ENCODE measurements at places on chromosomes 3 and 15.

DNA sequence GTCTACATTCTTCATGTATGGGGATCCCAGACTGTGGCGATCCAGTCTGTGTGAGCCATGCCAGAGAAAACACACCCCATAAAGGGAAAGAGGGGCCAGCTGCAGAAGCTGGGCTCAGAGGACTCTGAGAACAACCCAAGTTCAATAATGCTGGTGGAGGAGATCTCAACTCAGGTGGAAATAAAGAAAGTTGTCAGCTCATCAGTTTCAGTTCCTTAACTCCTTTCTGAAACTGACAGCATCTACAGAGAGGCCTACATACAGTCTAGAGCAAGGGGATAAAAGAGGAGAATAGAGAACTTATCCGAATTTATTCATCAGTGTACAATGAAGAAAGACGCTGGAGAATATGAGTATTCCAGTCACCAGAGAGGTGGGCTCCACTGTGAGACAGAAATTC lies 77.0 kb downstream of the NTRK3 start:
- no peak overlapping the region for H3K4me3 ChIP-seq
- no peak overlapping the region for H3K27ac ChIP-seq
- no peak for DNase-seq
- H3K4me1 ChIP-seq, result no peaks in the 10 kb centered on the region
- no peaks in the 10 kb centered on the region for H3K27me3 ChIP-seq

- no peak for DNase-seq
- H3K4me1 ChIP-seq, result no peaks in the 10 kb centered on the region
- no peak overlapping the region for H3K27ac ChIP-seq
- H3K4me3 ChIP-seq, result no peak overlapping the region
These were observed 260.7 kb upstream of the UMPS start for GRCh38 chr3:124469555-124469954.

- no peaks in the 10 kb centered on the region for H3K4me1 ChIP-seq
- H3K4me3 ChIP-seq, result no peak overlapping the region
- no peaks in the 10 kb centered on the region for H3K27me3 ChIP-seq
- no peak for DNase-seq
These were observed 30.8 kb downstream of the MEX3B start for GRCh38 chr15:82014989-82015388.

- H3K4me3 ChIP-seq, result no peak overlapping the region
- no peaks in the 10 kb centered on the region for H3K36me3 ChIP-seq
- peak; percentile 48 for DNase-seq
- peaks cover 24% of the 10 kb centered on the region for H3K4me1 ChIP-seq
These were observed 66.4 kb downstream of the TCF12 start for GRCh38 chr15:56984681-56985481.

GRCh38 chr3:114476511-114476910 lies 182.7 kb downstream of the TIGIT start:
- no peak for DNase-seq
- no peaks in the 10 kb centered on the region for H3K4me1 ChIP-seq
- no peaks in the 10 kb centered on the region for H3K27me3 ChIP-seq
- H3K4me3 ChIP-seq, result no peak overlapping the region

GRCh38 chr15:58459045-58459444 lies 27.3 kb downstream of the LIPC start:
- DNase-seq, result no peak
- H3K4me3 ChIP-seq, result no peak overlapping the region
- H3K27me3 ChIP-seq, result no peaks in the 10 kb centered on the region
- no peaks in the 10 kb centered on the region for H3K36me3 ChIP-seq

DNA sequence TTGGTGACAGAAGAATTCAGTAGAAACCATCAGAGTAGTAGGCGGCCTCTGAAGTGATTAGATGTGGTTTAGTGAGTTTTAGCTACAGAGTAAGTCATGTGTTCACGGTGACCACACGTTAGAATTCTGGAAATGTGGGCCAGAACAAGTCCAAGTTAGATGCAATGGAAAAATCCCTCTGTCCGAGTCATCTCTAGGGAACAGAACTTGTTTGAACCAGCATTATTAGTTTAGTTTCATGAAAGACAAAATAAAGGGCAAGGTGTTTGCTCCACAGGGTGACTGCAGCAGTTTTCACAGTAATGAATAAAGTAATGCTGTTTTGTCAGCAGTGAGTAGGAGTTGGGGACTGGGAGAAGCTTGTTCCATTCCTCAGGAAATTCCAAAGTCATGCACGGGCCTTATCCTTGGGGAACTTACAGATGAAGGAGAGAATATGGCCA lies 100.2 kb downstream of the CGNL1 start:
- no peaks in the 10 kb centered on the region for H3K36me3 ChIP-seq
- no peak overlapping the region for H3K4me3 ChIP-seq
- H3K4me1 ChIP-seq, result peaks cover 20% of the 10 kb centered on the region
- DNase-seq, result peak; percentile 94
- H3K27ac ChIP-seq, result no peak overlapping the region

DNA sequence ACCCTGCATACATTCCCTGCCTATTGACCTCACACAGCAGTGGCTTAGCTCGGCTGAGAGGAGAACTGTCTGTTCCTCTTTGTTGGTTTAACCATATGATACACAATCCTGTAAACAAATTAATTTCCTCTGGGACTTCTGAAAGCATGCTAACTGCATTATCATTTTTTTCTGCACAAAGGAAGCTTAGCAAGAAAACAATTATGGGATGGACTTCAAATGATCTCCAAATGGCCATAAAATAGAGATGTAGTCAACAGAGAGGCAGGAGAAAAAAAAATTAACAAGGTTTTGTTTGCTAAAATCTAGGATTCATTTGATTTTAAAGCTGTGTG lies 14.4 kb upstream of the TMC3 start:
- H3K36me3 ChIP-seq, result no peaks in the 10 kb centered on the region
- H3K4me1 ChIP-seq, result no peaks in the 10 kb centered on the region
- no peak overlapping the region for H3K27ac ChIP-seq
- no peaks in the 10 kb centered on the region for H3K27me3 ChIP-seq
- no peak for DNase-seq
- H3K4me3 ChIP-seq, result no peak overlapping the region

- H3K4me3 ChIP-seq, result no peak overlapping the region
- H3K27me3 ChIP-seq, result no peaks in the 10 kb centered on the region
- DNase-seq, result peak; percentile 65
- no peak overlapping the region for H3K27ac ChIP-seq
These were observed 46.8 kb downstream of the DNAJC13 start for GRCh38 chr3:132464066-132464465.

DNA sequence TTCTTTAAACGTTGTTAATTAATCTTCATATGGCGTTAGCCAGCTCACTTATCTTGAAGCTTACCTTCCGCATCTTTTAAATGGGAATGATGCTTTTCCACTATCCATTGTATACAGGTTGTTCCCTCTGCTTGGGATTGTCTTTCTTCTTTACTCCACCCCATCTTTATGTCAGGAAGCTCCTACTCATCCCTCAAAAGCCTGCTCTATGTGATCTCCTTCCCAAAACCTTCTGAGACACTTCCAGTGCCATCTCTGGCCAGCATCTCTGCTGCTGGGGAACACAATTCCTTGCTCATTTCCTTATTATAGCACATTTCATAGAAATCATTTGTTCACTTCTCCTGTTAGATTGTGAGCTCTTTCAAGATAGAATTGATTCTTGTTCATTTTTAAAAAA lies 4.3 kb downstream of the RASA2 start:
- DNase-seq, result no peak
- no peak overlapping the region for H3K4me3 ChIP-seq
- no peak overlapping the region for H3K27ac ChIP-seq
- no peaks in the 10 kb centered on the region for H3K27me3 ChIP-seq
- no peaks in the 10 kb centered on the region for H3K36me3 ChIP-seq

DNA sequence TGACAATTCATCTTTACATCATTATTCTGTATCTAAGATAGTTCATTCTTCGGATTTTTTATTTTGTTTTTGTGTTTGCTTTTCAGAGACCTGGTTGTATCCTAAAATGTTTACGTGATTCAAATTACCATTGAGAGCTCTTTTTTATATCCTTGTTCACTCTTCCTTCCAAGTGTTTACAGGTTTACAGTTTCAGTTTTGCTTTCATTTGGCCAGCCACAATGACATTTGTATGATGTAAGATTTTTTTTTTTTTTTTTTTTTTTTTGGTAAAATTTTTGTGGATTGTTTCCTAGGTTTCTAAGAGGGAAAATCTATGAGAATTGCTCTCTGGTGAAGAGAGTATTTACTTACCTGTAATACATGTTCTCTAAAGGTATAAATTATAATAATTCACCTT lies 55.0 kb downstream of the SETD5 start:
- no peaks in the 10 kb centered on the region for H3K27me3 ChIP-seq
- no peak overlapping the region for H3K27ac ChIP-seq
- peaks cover 79% of the 10 kb centered on the region for H3K36me3 ChIP-seq
- DNase-seq, result no peak
- H3K4me3 ChIP-seq, result no peak overlapping the region
- no peaks in the 10 kb centered on the region for H3K4me1 ChIP-seq

- no peak overlapping the region for H3K27ac ChIP-seq
- H3K4me1 ChIP-seq, result no peaks in the 10 kb centered on the region
- DNase-seq, result no peak
- no peaks in the 10 kb centered on the region for H3K27me3 ChIP-seq
- no peaks in the 10 kb centered on the region for H3K36me3 ChIP-seq
These were observed 442.3 kb upstream of the TPRG1 start for GRCh38 chr3:188729422-188729821.

GRCh38 chr3:197595470-197596185 lies 39.9 kb upstream of the BDH1 start:
- H3K4me1 ChIP-seq, result peaks cover 10% of the 10 kb centered on the region
- no peak overlapping the region for H3K4me3 ChIP-seq
- no peak overlapping the region for H3K27ac ChIP-seq
- no peaks in the 10 kb centered on the region for H3K36me3 ChIP-seq
- DNase-seq, result no peak
- H3K27me3 ChIP-seq, result no peaks in the 10 kb centered on the region

DNA sequence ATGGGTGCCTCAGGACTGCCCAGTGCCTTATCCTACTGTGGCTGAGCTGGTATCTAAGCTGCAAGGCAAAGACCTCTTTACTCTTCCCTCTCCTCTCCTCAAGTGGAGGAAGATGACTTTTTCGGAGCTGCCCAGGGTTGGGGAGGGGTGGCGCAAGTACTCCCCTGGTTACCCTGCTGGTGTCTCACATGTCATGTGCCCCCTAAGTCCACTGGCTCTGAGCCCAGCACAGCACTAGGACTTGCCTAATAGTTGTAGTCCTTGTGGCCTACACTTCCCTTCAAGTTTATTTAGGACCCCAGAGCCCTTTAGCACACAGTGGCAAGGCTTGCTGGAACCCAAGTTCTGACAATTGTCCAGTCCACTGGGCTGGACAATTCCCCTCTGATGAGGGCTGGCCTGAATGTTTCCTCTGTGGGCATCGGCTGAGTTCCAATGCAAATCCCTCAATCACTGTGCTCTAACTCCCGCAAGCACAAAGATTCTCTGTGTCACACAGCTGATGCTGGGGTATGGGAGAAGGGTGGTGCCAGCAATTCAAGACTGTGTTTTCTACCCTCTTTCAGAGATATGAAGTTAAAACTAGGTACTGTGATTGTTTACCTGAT lies 60.4 kb downstream of the UQCC5 start:
- no peak overlapping the region for H3K4me3 ChIP-seq
- no peaks in the 10 kb centered on the region for H3K27me3 ChIP-seq
- DNase-seq, result no peak
- H3K36me3 ChIP-seq, result peaks cover 6% of the 10 kb centered on the region
- no peak overlapping the region for H3K27ac ChIP-seq

DNA sequence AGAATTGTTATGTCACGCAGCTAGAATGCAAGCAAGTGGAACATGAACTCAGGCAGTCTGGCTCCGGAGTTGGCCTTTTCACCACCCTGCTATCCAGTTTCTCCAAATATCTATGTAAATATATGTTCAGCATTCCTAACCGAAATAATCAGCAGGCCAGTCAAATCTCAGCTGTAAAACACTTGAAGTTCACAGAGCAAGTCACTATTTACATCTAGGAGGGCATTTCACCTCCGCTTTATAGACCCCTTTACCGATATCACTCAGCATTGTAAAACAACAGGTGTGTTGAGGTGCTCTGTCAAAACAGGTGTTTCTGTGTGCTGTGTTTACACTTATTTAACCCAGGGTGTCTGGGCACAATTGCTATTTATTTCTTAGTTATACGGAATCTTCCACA lies 12.2 kb upstream of the HES1 start:
- peaks cover 15% of the 10 kb centered on the region for H3K4me1 ChIP-seq
- no peak for DNase-seq
- peaks cover 23% of the 10 kb centered on the region for H3K27me3 ChIP-seq
- no peaks in the 10 kb centered on the region for H3K36me3 ChIP-seq

GRCh38 chr15:29309139-29309538 lies 39.5 kb upstream of the NSMCE3 start:
- H3K36me3 ChIP-seq, result no peaks in the 10 kb centered on the region
- DNase-seq, result no peak
- no peak overlapping the region for H3K27ac ChIP-seq
- H3K27me3 ChIP-seq, result no peaks in the 10 kb centered on the region

DNA sequence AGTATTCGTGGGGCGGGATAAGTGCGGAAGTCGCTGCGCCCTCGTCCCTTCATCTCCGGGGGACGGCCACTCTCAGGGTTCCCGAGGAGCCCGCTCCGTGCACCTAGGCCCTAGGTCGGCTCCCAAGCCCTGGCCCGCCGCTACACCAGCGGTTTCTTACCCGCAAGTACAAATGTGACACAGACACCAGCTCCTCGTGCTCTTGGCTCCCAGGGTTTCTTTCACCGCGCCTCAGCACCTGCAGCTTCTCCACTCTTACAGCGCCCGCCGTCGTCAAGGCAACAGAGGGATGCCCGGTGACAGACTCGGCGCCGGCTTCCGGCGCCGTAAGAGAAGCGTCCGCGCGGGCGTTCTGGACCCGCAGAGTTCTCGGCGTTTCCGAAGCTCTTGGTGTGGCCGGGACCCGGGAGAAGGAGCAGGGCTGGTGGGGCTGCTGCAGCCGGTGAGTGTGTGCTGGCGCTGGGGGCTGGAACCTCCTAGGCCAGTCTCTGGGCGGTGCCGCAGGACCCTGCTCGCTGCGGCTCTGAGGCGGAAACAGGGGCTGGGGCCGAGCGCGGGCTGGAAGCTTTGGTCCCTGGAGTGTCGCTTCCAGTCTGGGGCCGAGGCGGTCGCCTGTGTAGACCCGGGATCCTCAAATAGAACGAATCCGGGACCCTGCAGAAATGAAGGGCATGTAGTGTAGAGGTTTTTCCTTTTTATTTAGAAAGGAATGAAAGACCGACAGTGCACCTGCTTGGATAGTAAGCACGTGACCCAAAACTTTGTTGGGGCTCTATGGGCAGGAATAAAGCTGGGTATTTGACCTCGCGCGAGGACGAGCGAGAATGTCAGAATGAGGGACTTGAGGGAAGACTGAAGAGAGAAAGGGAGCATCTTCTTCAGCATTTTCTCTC lies 155.4 kb upstream of the GOLGA6L4 start:
- H3K27ac ChIP-seq, result no peak overlapping the region
- no peaks in the 10 kb centered on the region for H3K36me3 ChIP-seq
- H3K4me1 ChIP-seq, result peaks cover 20% of the 10 kb centered on the region
- peak overlapping the region; percentile 61 for H3K4me3 ChIP-seq

DNA sequence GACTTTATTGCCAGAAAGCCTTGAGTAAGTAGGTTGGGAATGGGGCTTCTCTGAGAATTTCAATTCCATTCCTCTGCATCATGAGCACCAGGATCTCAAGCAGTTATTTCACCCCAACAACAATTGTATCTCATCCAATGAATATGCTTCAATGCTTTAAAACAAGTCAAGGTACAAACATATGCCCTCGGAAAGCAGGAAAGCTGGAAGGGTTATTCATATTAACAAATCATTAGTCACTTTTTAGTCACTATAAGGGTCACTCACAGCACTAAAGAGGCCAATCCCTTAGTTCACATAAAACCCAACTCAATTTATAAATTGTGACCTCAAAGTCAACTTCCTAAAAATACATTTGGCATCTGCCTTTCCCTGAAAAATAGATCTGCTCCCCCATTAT lies 16.2 kb downstream of the MB21D2 start:
- H3K4me3 ChIP-seq, result no peak overlapping the region
- H3K36me3 ChIP-seq, result no peaks in the 10 kb centered on the region
- H3K27me3 ChIP-seq, result no peaks in the 10 kb centered on the region
- H3K4me1 ChIP-seq, result peaks cover 25% of the 10 kb centered on the region
- H3K27ac ChIP-seq, result peak overlapping the region; percentile 90

Measured in astrocyte (in vitro differentiated cells and primary cell).